ENCODE measurements at places on chromosomes 4 and X. TPM values are rescaled to one million over a fixed set of nuclear protein-coding genes. Genes with fewer than 3 reads are reported as not detected.
A peak's percentile ranks its signal among the peaks of the same experiment; 100 is the strongest.

CFP gene
- 6.0 TPM for total RNA-seq

TEX13B gene
- not detected for total RNA-seq

- no peaks in the 10 kb centered on the region for H3K4me1 ChIP-seq
- DNase-seq, result no peak
- no peaks in the 10 kb centered on the region for H3K27me3 ChIP-seq
- H3K36me3 ChIP-seq, result peaks cover 3% of the 10 kb centered on the region
- no peak overlapping the region for H3K4me3 ChIP-seq
- no peak overlapping the region for H3K27ac ChIP-seq
Observed at GRCh38 chr4:5825321-5826041, 67.4 kb downstream of the CRMP1 start.

MAGEA12 gene
- total RNA-seq, result not detected

GRCh38 chr4:123674762-123675465, 278.3 kb downstream of the SPRY1 start:
- no peak overlapping the region for H3K4me3 ChIP-seq
- peak overlapping the region; percentile 44 for H3K27ac ChIP-seq
- no peaks in the 10 kb centered on the region for H3K27me3 ChIP-seq
- no peak for DNase-seq

GRCh38 chr4:122865425-122865824, 38.8 kb downstream of the FGF2 start:
- H3K27me3 ChIP-seq, result no peaks in the 10 kb centered on the region
- no peak for DNase-seq
- H3K27ac ChIP-seq, result no peak overlapping the region
- H3K36me3 ChIP-seq, result no peaks in the 10 kb centered on the region
- H3K4me3 ChIP-seq, result no peak overlapping the region

DNA sequence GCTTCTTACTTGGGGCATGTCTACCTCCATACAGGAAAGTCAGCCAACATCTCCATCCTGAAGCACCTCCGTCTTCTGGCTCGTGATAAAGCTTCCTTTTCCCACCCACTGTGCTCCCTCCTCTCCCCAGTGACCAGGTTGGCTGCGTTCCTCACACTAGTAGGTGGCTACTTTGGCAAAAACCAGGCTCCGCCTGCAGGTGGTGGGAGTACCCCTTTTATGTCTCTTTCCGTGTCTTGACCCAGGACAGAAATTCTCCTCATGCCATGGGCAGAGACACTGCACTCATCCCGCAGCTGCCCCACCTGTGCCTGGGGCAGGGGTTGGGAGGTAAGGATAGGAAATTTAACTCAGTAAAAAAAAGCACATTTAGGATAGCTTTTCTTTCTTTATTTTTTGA, 50.9 kb downstream of the ENPP6 start:
- H3K36me3 ChIP-seq, result no peaks in the 10 kb centered on the region
- H3K4me3 ChIP-seq, result no peak overlapping the region
- no peaks in the 10 kb centered on the region for H3K4me1 ChIP-seq
- no peaks in the 10 kb centered on the region for H3K27me3 ChIP-seq
- H3K27ac ChIP-seq, result no peak overlapping the region

DNA sequence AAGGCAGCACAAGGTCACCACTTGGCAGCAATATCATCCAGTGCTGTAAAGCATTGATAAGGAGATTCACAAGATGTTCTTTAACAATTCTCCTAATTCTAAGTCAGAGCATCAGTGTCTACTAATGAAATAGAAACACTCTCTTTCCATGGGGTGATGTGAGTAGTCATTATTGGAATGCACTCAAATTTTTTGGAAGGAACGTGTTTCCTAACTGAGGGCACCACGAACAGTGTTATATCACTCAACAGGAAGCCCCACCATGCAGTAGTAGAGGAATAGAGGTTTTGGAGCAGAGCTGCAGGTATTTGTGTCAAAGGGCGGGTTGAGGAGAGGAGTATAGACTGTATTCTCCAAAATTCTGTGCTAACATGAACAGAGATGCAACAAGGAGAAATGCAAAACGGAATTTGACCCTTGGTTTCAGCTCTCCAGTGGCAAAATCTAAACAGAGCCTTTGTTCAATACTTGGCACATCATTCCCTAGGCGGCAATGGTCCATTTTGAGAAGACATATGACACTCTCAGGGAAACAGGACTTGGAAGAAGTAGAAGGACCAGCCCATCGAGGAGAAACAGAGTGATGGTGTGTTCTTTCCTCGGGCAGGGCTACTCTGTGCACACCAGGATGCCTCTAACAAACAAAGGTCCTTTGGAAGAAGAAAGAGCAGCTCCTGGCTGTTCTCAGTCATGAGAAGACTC, 98.9 kb downstream of the CPEB2 start:
- no peaks in the 10 kb centered on the region for H3K27me3 ChIP-seq
- peaks cover 3% of the 10 kb centered on the region for H3K36me3 ChIP-seq
- H3K4me1 ChIP-seq, result no peaks in the 10 kb centered on the region
- DNase-seq, result no peak
- H3K27ac ChIP-seq, result no peak overlapping the region

- no peaks in the 10 kb centered on the region for H3K36me3 ChIP-seq
- no peak overlapping the region for H3K27ac ChIP-seq
- H3K4me3 ChIP-seq, result no peak overlapping the region
- no peaks in the 10 kb centered on the region for H3K27me3 ChIP-seq
- DNase-seq, result no peak
- H3K4me1 ChIP-seq, result no peaks in the 10 kb centered on the region
Observed at GRCh38 chr4:150852216-150852615, 162.9 kb downstream of the LRBA start.

GLRB gene
- total RNA-seq, result 6.3 TPM

DNA sequence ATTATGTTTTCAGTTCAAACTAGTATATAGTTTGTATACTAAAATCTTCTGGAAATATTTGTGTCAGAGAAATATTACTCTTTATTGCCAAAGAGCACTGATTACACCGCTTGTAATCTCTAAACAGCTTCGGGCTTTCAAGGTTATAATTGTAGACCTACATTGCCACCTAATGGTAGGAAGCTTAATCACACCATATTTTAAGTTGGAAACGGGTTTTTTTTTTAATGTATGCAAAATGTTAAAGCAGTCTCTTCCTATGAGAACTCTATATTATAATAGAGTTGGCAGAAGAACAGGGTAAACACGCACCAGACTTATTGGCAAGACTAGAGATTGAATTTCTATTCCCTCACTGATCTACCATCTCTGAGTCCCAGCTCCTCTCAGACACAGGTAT, 19.5 kb upstream of the NFXL1 start:
- no peaks in the 10 kb centered on the region for H3K36me3 ChIP-seq
- no peak overlapping the region for H3K27ac ChIP-seq
- DNase-seq, result no peak

FAM133A gene
- 0.63 TPM for total RNA-seq

GRCh38 chr4:60757986-60758680, 442.0 kb upstream of the ADGRL3 start:
- no peaks in the 10 kb centered on the region for H3K36me3 ChIP-seq
- H3K27ac ChIP-seq, result no peak overlapping the region
- H3K4me3 ChIP-seq, result no peak overlapping the region

- H3K27me3 ChIP-seq, result no peaks in the 10 kb centered on the region
- H3K27ac ChIP-seq, result no peak overlapping the region
- H3K4me1 ChIP-seq, result no peaks in the 10 kb centered on the region
- H3K36me3 ChIP-seq, result no peaks in the 10 kb centered on the region
Observed at GRCh38 chr4:56127716-56128115, 179.0 kb downstream of the CEP135 start.

CXCL6 gene
- total RNA-seq, result 0.57 TPM

TLL1 gene
- total RNA-seq, result 20.6 TPM

- H3K36me3 ChIP-seq, result no peaks in the 10 kb centered on the region
- no peaks in the 10 kb centered on the region for H3K27me3 ChIP-seq
- no peak overlapping the region for H3K4me3 ChIP-seq
Observed at GRCh38 chr4:169225812-169226211, 44.9 kb downstream of the SH3RF1 start.

PF4V1 gene
- 0.88 TPM for total RNA-seq
